Testis (tissue), 5 donors: ENCODE measurements at places on chromosomes 13 and 19.

DNA sequence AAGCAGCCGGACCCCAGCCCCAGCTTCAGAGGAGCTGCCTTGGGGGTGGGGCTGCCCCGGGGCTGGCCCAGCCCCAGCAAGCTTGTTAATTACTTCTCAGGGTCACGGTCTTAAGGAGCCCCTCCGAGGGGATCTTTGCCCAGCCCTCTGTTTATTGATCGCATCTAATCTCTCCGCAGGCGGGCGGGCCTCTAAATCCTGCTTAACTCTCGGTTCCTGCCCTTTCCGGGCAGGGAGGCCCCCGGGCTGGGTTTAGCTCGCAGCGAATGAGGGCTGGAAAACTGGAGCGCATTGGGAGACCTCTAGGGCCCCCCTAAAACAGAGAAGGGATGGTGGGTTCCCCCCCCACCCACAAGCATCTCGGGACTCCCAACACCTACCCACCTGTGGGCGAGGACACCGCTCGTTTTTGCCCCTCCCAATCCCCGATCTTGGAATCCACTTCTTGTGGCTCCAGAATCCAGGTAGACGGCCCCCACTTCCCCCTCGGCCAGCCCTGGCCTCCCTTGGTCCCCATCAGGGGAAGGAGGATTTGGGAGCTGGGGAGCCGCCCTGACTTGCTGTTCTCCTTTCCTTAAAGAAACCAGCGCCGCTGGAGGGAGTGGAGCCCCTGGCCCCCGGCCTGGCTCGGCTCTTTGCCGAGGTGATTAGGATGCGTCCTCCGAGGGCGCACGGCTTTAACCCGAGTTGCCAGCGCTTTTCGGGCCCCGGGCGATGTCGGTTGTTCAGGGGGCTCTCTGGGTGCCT, 59.5 kb upstream of the ADGRL1 start:
- peaks cover 4% of the 10 kb centered on the region for H3K4me1 ChIP-seq
- H3K4me3 ChIP-seq = no peak overlapping the region
- no peaks in the 10 kb centered on the region for H3K27me3 ChIP-seq
- no peak for DNase-seq
- H3K36me3 ChIP-seq = no peaks in the 10 kb centered on the region

DNA sequence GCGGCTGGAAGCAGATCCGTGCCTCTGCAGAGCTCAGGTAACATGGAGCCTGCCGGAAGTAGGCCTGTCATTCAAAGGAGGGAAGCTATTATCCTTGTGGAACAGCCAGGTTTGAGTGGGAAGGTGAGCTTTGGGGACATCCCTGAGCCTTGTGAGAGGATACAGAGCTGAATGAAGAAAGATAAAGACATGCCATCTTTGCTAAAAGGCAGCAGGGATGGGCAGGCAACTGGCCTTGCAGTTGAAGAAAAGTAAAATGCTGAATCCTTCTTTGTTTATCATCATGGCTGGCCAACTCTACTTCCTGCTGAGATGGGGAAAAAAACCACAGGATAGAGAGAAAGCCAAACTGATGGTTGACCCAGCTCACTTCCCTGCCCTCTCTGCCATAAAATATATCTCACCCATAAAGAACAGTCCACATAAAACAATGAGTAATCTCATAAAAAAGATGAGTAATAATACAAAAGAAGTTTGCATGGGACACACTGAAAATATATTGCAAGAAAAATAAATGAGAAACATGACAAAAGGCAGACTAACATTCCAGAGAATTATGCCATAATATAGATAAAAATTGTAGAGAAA, 226.3 kb downstream of the DLEU7 start:
- no peaks in the 10 kb centered on the region for H3K36me3 ChIP-seq
- DNase-seq = no peak
- no peak overlapping the region for H3K4me3 ChIP-seq

DNA sequence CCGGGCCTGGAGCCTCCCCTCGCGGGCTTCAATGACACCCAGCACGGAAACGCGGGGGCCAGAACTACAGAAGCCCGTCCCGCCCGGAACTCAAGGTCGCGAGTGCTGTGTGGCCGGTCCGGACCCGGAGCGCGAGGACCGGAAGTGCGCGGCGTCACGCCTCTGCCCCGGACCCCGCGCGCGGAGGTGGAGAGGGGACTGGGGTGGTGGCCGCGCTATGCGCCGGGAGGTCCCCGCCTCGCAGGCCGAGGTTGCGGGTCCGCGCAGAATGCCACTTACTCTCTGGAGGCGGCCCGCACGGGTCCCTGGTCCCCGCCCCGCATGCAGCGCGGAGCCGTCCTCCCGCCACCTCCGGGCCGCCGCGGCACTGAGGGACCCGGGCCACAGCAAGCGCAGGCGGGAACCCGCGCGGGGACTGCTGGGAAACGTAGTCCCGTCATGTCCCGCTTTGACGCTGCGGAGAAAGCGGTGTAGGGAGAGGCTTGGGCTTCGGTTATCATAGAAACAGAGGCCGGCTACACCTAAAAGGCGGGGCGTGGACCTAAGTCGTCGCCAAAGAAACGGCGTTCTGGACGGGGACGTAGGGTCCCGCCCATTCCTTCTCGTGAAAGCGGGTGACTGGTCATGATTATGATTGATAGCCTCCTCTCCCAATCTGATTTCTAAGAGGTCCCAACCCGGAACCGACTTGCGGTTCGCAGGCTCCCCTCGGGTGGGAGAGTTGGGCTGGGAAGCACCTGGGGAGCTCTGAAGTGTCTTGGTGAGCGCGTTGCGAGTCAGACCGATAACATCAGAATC, at the start of gene ZNF837:
TSS of gene ZNF837 (minus strand) at position 369 of the 798 bp plus-strand sequence. CDS start 11,698 bp downstream, outside the sequence.
- H3K4me1 ChIP-seq = peaks cover 19% of the 10 kb centered on the region
- peak within 1 kb of the TSS; percentile 83 for H3K27ac ChIP-seq
- H3K36me3 ChIP-seq = no peaks in the 10 kb centered on the region

- no peak for DNase-seq
- no peak overlapping the region for H3K27ac ChIP-seq
- H3K4me3 ChIP-seq = no peak overlapping the region
- H3K36me3 ChIP-seq = no peaks in the 10 kb centered on the region
Observed at GRCh38 chr13:20369886-20370361, 137.8 kb upstream of the GJB6 start.

- H3K4me1 ChIP-seq = peaks cover 7% of the 10 kb centered on the region
- no peaks in the 10 kb centered on the region for H3K27me3 ChIP-seq
- H3K27ac ChIP-seq = peak overlapping the region; percentile 9
- no peaks in the 10 kb centered on the region for H3K36me3 ChIP-seq
Observed at GRCh38 chr13:28355822-28356371, 139.0 kb downstream of the FLT1 start.

DNA sequence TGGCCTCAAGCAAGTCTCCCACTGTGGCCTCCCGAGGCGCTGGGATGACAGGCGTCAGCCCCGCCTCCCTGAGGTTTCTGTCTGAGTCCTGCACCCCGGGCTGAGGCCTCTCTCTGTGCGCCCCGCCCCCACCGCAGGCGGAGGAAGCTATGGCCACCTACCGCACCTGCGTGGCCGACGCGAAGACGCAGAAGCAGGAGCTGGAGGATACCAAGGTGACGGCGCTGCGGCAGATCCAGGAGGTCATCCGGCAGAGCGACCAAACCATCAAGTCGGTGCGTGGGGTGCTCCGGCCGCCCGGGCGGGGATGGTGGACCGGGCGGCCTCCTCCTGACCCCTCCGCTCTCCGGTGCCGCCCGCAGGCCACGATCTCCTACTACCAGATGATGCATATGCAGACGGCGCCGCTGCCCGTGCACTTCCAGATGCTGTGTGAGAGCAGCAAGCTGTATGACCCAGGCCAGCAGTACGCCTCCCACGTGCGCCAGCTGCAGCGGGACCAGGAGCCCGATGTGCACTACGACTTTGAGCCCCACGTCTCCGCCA, 12.7 kb downstream of the ARHGAP45 start:
- DNase-seq = no peak
- no peaks in the 10 kb centered on the region for H3K4me1 ChIP-seq
- no peak overlapping the region for H3K4me3 ChIP-seq
- no peaks in the 10 kb centered on the region for H3K27me3 ChIP-seq

DNA sequence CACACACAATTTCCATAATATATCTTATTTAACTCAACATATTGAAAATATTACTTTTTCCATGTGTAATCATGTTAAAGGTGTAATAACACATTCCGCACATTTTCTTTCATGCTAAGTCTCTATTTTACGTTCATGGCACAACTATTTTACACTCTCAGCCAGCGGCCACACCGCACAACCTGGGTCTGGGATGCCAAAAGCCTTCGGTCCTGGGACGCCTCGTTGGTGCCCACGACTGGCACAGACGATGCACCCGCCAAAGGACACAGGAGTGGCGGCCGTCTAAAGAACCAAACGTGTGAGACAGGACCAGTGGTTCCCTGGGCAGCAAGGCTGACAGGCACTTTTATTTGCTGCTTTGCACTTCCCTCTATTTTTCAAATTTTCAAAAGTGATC, 10.0 kb upstream of the PROZ start:
- no peak overlapping the region for H3K27ac ChIP-seq
- no peaks in the 10 kb centered on the region for H3K27me3 ChIP-seq
- no peak overlapping the region for H3K4me3 ChIP-seq

GRCh38 chr19:23394511-23394910, 760 bp downstream of the ZNF91 start:
- peak overlapping the region; percentile 95 for H3K27ac ChIP-seq
- H3K27me3 ChIP-seq = no peaks in the 10 kb centered on the region
- peaks cover 11% of the 10 kb centered on the region for H3K4me1 ChIP-seq
- peak overlapping the region; percentile 94 for H3K4me3 ChIP-seq
- H3K36me3 ChIP-seq = no peaks in the 10 kb centered on the region

DNA sequence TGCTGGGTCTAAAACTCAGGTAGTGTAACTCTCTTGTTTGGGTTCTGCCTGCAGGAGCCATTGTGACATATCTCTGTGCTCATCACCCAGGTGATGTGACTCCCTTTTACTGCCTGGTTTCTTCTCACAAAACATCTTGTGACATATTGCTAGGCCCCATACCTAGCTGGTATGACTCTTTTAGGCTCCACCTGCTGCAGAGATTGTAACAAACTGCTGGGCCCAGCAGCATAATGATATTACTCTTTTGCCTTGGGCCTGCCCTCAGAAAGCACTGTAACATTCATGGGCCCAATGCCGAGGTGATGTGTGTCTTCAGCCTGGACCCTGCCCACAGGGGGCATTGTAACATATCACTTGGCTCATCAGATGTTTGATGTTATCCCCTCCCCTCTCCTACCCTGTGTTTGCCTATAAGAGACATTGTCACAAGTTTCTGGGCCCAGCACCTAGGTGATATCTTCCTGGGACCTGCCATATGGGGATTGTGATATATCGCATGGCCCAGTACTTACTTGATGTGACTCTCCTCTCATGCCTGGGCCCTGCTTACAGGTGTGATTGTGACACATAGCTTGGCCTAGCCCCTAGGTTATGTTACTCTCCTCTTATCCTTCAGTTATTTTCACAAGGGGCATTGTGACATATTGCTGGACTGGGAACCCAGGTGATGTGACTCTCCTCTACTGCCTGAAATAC, 18.0 kb upstream of the ZNF681 start:
- DNase-seq = no peak
- H3K27me3 ChIP-seq = no peaks in the 10 kb centered on the region
- no peak overlapping the region for H3K4me3 ChIP-seq
- H3K27ac ChIP-seq = no peak overlapping the region
- H3K4me1 ChIP-seq = no peaks in the 10 kb centered on the region
- H3K36me3 ChIP-seq = no peaks in the 10 kb centered on the region

DNA sequence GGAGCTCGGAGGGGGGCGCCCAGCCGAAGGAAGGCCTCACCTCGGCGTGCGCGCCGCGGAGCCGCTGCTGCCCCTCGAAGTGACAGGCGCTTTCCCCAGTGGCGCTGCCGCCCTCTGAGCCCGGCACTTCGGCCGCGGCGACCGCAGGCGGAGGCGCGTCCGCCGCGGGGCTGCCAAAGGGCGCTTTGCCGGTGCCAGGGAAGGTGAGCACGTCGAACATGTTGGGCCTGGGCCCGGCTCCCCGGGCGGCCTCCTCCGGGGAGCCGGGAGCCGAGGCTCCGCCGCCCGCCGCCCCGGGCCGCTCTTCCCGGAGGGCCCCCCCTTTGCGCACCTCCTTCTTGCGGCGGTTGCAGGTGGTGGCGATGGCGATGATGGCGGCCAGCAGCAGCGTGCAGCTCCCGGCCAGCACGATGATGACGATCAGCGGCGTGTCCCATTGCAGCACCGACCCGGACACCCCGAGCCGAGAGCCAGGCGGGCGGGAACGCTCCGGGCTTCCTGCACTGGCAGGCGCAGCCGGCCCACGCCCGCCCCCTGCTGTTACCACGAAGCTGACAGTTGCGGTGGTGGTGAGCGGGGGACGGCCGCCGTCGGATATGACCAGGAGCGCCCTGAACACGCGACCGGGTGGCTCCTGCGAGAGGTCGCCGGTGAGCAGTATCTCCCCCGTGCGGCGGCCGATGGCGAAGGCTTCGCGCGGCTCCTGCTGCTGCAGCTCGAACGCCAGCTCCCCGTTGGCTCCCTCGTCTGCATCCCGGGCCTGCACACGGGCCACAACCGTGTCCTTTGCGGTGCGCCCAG, 2.5 kb downstream of the PCDH8 start:
- DNase-seq = peak; percentile 75
- H3K27me3 ChIP-seq = no peaks in the 10 kb centered on the region
- no peak overlapping the region for H3K27ac ChIP-seq

DNA sequence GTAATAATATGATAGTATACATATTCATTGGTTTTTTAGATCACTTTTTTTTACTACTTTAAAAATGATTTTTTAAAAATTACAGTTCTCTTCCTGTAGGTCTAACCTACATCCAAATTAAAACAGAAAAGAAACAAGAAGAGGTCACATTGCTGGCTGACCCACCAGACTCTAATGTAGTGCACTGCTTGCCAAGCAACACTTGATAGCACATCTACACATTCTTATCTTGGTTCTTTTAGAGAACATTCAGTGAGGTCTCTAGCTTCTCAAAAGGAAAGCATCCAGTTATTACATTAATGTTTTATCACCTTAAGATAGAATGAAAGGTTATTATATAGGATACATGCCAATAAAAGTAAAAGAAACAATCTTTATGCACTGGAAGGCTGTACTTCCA, 35.6 kb downstream of the NDFIP2 start:
- H3K36me3 ChIP-seq = no peaks in the 10 kb centered on the region
- H3K27ac ChIP-seq = no peak overlapping the region
- no peaks in the 10 kb centered on the region for H3K27me3 ChIP-seq
- no peak for DNase-seq

- H3K36me3 ChIP-seq = no peaks in the 10 kb centered on the region
- H3K27me3 ChIP-seq = no peaks in the 10 kb centered on the region
- DNase-seq = no peak
- no peak overlapping the region for H3K4me3 ChIP-seq
Observed at GRCh38 chr13:111620586-111620985, 300.1 kb downstream of the TEX29 start.

GRCh38 chr13:94548382-94548781, 47.6 kb downstream of the TGDS start:
- no peaks in the 10 kb centered on the region for H3K27me3 ChIP-seq
- H3K4me3 ChIP-seq = peak overlapping the region; percentile 86
- no peaks in the 10 kb centered on the region for H3K36me3 ChIP-seq
- peaks cover 7% of the 10 kb centered on the region for H3K4me1 ChIP-seq
- H3K27ac ChIP-seq = peak overlapping the region; percentile 98
- DNase-seq = peak; percentile 23

DNA sequence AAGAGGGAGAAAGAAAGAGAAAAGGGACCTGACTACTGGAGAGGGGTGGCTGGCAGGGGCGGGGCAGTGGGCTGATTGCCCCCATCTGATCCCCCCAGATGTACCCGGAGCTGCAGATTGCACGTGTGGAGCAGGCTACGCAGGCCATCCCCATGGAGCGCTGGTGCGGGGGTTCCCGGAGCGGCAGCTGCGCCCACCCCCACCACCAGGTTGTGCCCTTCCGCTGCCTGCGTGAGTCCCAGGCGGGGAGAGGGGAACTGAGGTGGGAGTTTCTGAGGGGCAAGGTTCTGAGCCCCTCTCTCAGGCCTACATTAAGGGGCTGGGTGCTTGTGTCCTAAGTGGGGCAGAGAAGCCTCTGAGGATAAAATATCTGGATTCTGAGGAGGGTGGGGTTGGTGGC, 2.4 kb downstream of the APLP1 start:
- no peak for DNase-seq
- H3K27ac ChIP-seq = no peak overlapping the region
- no peak overlapping the region for H3K4me3 ChIP-seq
- no peaks in the 10 kb centered on the region for H3K27me3 ChIP-seq
